ENCODE measurements at places on chromosomes 11 and 22.

- H3K36me3 ChIP-seq = no peaks in the 10 kb centered on the region
- no peaks in the 10 kb centered on the region for H3K27me3 ChIP-seq
- no peak overlapping the region for H3K4me3 ChIP-seq
Measured at GRCh38 chr11:15157606-15158137, 42.9 kb downstream of the INSC start.

- H3K36me3 ChIP-seq = no peaks in the 10 kb centered on the region
- H3K27me3 ChIP-seq = no peaks in the 10 kb centered on the region
- peaks cover 3% of the 10 kb centered on the region for H3K4me1 ChIP-seq
Measured at GRCh38 chr11:32161293-32161692, 70.4 kb downstream of the RCN1 start.

GRCh38 chr22:45777046-45777851 lies 105.6 kb downstream of the ATXN10 start:
- peaks cover 11% of the 10 kb centered on the region for H3K4me1 ChIP-seq
- no peak overlapping the region for H3K27ac ChIP-seq
- H3K36me3 ChIP-seq = peaks cover 8% of the 10 kb centered on the region
- H3K4me3 ChIP-seq = no peak overlapping the region
- no peak for DNase-seq
- H3K27me3 ChIP-seq = no peaks in the 10 kb centered on the region

GRCh38 chr11:12856338-12856737 lies 152.8 kb upstream of the RASSF10 start:
- H3K27me3 ChIP-seq = peaks cover 18% of the 10 kb centered on the region
- no peaks in the 10 kb centered on the region for H3K4me1 ChIP-seq
- H3K27ac ChIP-seq = no peak overlapping the region
- DNase-seq = no peak
- no peak overlapping the region for H3K4me3 ChIP-seq
- no peaks in the 10 kb centered on the region for H3K36me3 ChIP-seq
